ENCODE measurements at places on chromosomes 5 and 9.

DNA sequence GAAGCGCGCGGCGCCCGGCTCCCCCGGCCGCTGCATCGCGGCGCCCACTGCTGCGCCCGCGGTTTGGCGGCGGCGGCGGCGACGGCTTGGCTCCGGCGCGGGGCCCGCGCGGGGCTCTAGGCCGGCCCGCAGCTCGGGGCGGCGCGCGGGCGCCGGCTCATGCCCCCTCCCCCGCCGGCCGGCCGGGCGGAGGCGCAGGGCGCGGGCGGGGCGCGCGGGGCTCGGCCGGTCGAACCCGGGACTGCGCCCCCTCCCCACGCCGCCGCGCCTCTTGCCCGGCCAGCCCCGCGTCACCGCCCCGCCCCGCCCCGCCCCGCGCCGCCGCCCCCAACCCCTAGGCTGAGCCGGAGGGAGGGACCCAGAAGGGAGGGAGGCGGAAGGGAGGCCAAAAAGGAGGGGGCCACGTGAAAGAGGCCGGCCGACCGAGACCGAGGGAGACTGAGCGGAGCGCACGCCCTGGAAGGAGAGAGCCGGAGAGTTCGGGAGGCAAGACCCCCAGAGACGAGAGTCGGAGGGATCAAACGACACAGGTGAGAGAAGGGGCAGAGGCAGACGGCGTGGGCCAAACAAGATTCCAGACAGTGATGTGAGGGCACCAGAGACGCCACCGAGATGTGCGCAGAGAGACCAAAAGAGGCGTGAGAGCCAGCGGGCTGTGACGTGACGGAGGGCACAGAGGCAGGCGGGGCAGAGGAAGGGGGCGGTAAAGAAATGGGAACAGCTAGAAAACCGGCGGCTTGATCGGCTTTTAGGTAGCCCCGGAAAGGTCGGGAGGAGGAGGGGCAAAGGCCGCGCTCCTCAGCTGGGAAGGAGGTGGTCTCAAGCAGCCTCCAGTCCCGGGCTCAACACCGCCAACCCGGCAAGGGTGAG is at the start of gene BARX1:
Gene BARX1 (minus strand): TSS at position 245 of the 870 bp plus-strand sequence. CDS start 209 bp downstream, at position 36.
- DNase-seq, result no peak

- DNase-seq, result no peak
These were observed 77.1 kb upstream of the CNTLN start for GRCh38 chr9:17057729-17058128.

DNA sequence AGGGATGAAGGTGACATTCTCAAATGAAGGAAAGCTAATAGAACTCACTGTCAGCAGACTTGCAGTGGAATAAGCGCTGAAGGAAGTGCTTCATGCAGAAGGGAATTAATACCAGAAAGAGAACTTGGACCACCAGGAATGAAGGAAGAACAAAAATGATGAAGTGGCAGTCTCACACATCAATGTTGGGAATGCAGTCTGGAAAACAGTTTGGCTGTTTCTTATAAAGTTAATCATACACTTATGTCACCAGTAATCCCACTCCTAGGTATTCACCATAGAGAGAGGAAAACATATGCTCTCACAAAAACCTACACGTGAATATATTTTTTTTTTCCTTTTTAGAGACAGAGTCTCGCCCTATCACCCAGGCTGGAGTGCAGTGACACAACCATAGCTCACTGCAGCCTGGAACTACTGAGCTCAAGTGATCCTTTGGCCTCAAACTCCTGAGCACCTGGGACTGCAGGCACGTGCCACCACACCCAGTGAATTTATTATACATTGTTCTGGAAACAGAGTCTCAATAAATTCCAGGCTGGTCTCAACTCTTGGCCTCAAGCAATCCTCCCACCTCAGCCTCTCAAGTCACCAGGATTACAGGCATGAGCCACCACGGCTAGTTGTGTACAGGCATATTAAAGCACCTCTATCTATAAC is 81.2 kb downstream of the ROR2 start:
- no peak for DNase-seq

DNA sequence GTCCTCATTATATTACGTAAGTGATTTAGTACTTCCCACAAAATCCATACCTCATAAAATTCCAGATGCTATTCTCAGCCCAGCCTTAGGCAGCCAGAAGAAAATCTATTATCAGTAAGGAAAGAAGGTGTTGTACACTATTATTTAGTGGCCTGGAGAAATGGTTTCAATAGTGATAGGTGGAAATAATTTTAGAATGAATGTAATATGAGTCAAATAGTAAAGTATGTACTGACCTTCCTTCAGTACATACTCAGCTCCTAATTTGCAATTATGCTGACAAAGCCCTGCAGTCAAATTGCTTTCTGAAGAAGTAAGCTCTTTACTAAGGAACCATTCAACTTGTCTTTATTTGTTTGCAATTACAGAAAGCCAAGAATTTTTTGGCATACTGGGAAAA is 409.2 kb downstream of the HTR1A start:
- no peak for DNase-seq

GRCh38 chr9:129422032-129422842 is 198.7 kb downstream of the C9orf50 start:
- no peak for DNase-seq

DNA sequence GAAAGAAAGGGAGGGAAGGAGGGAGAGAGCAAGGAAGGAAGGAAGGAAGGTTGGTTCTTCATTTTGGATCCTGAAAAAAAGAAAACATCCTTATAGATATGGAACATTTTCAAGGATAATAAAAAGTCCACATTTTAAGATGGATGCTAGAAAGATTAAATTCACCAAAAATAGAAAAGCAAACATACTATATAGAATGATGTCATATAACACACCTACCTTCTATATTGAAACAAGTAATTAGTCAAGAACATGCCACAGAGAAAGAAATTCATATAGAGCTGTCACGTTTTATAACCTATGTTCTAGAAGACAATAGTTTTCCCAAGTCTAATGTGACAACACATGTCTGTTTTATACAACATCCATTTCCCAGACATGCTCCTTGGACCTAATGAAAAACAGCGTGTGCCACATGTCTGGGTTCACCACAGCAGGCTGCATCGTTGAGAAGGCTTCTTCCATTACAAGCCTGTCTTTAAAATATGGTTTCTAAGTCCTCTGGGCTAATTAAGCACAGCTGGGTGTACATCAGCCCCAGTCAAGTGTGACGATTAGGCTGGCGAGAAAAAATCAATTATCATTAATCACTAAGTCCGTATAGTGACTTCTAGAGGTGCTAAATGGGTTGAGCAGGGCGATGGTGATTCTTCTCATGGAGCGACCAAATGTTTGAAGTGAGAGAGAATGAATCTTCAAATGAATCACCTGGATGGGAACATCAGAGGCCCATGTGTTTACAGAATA is 301.8 kb downstream of the TLE1 start:
- DNase-seq, result no peak

DNA sequence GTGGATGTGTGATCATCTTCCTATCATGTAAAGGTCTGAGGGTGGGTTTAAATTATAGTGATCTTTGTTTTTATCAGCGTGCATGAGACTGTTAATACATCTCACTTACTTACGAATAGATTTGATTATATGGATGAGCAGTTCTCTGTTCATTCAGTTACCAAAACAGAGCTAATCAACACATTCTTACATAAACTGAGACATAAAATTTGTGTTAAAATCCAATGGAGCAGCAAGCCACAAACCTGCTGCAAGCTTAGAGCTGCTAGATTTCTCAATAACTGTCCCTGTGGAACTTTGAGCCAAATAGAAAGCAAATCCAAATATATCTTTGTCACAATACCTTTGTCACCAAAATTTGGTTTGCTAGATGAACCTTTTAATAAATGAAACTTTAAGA is 50.1 kb downstream of the NUDT12 start:
- DNase-seq, result no peak

GRCh38 chr5:122153230-122153629 is 23.9 kb downstream of the ZNF474 start:
- DNase-seq, result peak; percentile 79

DNA sequence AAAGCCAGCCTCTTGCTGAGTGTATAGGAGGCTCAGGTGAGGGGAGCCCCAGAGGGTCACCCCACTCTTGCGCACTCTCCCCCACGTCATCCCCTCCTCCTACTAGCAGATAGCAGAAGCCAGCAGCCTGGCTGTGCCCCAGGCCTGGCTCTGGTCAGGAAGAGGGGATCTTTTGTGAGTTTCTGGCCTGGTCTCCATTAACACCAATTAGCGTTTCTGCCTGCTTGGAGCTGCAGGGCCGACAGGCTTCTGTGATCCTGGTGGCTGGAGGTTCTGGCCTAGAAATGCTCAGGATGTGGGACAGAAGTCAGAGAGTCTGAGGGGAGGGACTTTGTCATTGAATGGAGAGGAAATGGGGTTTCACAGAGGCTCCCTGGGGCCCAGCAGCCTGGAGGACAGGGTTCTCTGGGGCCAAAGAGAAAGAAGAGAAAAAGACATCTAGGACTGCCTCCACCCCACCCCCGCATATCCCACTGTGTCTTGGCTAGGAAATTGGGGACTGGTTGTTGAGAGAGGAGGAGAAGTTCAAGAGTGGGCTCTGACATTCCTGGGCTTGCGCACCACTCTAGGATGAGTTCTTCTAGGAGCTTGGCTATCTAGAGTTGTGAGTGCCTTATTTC is 47.5 kb upstream of the ARAP3 start:
- no peak for DNase-seq

DNA sequence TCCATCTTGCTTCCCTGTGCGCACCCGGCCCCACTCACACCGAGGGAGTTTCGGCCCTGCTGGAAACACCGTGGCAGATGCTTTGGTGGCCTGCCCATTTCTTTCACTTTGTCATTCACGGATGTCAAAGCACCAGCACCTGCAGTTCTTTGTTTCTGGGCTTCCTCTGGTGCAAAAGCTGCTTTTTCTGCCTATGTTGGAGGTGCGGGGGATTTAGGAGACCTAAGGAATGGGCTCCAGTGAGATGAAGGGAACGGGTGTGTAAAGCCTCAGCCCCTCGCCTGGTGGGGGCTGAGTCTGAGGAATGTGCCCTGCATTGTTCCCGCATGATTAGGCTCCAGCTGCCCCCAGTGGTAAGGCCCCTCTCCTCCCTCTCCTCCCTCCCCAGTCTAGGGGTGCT is 62.3 kb downstream of the THBS4 start:
- DNase-seq, result no peak

DNA sequence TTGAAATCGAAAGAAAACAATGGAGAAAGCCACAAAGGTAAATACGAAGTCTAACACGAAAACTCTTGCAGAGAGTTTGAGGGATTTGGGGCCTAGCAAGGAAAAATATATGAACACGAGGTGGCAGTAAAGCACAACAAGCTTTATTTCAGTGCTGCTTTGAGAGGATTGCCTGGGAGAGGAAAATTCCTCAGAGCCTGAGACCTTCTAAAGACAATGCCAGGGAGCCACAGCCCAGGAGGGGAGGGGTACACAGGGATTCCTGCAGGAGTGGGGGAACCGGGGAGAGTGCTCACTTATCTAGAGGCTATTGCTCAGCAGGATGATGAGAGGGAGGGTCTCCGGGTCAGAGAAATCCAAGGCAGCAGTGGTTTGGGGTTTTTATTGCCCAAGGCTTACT is 134.9 kb upstream of the ADCY2 start:
- DNase-seq, result peak; percentile 37

GRCh38 chr5:7464182-7464581 is 68.2 kb downstream of the ADCY2 start:
- DNase-seq, result no peak

GRCh38 chr5:122091936-122092600 is 14.0 kb upstream of the LOX start:
- peak; percentile 44 for DNase-seq

DNA sequence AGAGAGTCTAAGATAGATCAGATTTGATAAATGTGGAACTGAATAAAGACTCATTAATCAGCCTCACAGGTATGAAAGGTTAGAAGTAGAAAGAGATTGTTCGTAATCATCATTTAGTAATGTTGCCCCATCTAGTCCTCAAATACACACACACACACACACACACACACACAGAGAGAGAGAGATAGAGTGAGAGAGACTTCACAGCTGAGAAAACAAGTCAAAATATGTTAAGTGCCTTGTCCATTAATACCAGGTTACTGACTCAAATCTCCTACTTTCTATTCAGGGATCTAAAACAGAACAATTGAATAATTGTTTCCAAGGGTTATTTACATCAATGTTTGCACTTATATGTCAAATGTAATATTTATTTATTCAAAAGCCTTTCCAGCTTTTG is 284.6 kb downstream of the MRPS30 start:
- no peak for DNase-seq

DNA sequence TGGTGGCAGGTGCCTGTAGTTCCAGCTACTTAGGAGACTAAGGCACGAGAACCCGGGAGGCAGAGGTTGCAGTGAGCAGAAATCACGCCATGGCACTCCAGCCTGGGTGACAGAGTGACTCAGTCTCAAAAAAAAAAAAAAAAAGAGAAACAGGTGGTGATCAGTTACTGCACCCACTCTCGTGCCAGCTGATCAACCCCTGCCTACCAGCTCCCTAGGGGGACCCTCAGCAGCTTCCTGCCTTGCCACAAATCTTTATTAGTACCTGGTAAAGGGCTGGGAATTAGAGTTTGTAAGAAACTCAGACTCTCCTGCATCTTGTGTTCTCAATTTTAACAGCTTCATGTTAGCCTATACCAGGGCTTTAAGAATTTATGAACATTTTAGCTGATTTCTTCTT is 914.9 kb downstream of the EFNA5 start:
- DNase-seq, result no peak

- DNase-seq, result no peak
These were observed 7.0 kb downstream of the NOXA1 start for GRCh38 chr9:137429974-137430722.

GRCh38 chr5:74418709-74419108 is 221.8 kb downstream of the ENC1 start:
- DNase-seq, result no peak

DNA sequence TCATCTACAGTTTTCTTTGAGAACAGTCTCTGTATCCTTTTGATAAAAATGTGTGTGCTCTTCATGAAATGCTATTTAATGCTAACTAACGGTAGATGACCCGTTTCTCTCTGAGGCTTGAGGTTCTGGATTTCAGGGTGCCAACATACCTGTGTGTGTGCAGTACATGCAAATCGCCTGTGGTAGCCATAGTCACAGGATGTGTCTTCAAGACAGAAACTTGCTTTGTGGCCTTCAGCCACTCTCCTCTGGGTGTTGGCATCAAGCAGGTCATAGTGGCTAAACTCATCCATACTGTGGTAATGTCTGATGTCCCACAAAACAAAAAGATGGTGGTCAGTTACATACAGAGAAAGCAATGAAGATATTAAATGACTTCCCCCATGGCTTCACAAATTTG is 4.2 kb downstream of the LOX start:
- no peak for DNase-seq

GRCh38 chr5:72508241-72509170 is 1.3 kb upstream of the ZNF366 start:
- no peak for DNase-seq
